ENCODE measurements at places on chromosomes 7 and 10.

GRCh38 chr7:31811650-31812461 lies 124.8 kb downstream of the PPP1R17 start:
- no peak for DNase-seq

GRCh38 chr10:61065051-61065450 lies 121.1 kb upstream of the RHOBTB1 start:
- DNase-seq, result no peak

DNA sequence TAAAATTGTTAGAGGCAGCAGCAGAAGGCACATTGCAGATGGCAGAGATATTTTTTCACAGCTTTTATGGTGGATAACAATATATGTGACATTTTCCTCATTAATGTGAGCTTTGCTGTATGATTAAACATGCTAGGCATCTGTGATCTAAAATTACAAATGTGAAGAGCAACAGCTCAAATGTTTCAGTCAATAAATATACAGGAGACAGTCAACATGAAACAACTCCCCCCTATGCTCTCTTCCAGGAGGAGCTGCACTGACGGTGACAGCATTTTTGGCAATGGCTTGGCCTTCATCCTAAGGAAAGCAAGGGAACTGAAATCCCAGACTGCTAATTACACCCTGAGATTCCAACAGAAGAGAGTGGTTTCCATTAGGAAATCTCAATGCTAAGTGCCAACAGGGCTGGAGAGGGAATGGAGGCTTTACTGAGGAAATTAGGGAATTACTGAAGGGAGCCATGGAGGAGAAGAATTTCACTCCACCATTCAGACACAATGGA lies 51.4 kb upstream of the GRB10 start:
- no peak for DNase-seq

- no peak for DNase-seq
These were observed 363.2 kb downstream of the PRPF18 start for GRCh38 chr10:13949844-13950542.

DNA sequence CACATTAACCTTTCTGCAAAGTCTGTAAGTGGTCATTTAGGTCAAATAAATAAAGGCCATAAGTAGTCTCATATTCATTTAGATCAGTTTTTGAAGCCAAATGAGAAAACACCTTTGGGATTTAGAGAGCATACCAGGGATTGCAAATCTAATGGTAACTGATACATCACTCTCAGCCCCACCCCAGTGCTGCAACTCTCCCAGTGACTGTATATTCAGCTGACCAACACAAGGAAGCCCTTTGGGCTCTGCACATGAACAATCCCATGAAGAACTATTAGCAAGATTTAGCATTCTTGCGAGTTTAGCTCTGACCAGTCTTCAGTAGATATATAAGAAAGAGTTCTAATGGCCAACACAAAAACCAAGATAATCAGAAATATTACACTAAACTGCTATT lies 252.3 kb downstream of the CSTF2T start:
- no peak for DNase-seq

GRCh38 chr7:137110091-137110509 lies 233.4 kb downstream of the PTN start:
- DNase-seq, result no peak
